ENCODE measurements at places on chromosomes 12 and 14. TPM values are rescaled to one million over a fixed set of nuclear protein-coding genes. Genes with fewer than 3 reads are reported as not detected.

- H3K27ac ChIP-seq = no peak overlapping the region
- no peaks in the 10 kb centered on the region for H3K27me3 ChIP-seq
- DNase-seq = no peak
- H3K4me1 ChIP-seq = no peaks in the 10 kb centered on the region
Observed at GRCh38 chr14:71183876-71184689, 276.8 kb downstream of the PCNX1 start.

The DNAJC22 gene
- total RNA-seq = 0.05 TPM

- H3K4me3 ChIP-seq = no peak overlapping the region
- no peaks in the 10 kb centered on the region for H3K36me3 ChIP-seq
- peaks cover 12% of the 10 kb centered on the region for H3K4me1 ChIP-seq
- H3K27ac ChIP-seq = no peak overlapping the region
- no peak for DNase-seq
Observed at GRCh38 chr12:10131111-10131690, 1.2 kb upstream of the CLEC7A start.

- no peak overlapping the region for H3K4me3 ChIP-seq
- no peak for DNase-seq
- no peaks in the 10 kb centered on the region for H3K4me1 ChIP-seq
Observed at GRCh38 chr12:25884024-25884919, 74.2 kb upstream of the RASSF8 start.

The GPN3 gene
- total RNA-seq = 21.6 TPM

GRCh38 chr12:12327802-12328201, 22.2 kb downstream of the MANSC1 start:
- no peak overlapping the region for H3K27ac ChIP-seq
- no peaks in the 10 kb centered on the region for H3K36me3 ChIP-seq
- no peak overlapping the region for H3K4me3 ChIP-seq
- peaks cover 15% of the 10 kb centered on the region for H3K27me3 ChIP-seq
- no peak for DNase-seq

Measured in activated CD4-positive, alpha-beta memory T cell treated with anti-CD3 and anti-CD28 coated beads, Interleukin-2, amount 10 ng/mL, durations not matched to agents 7 days and 5 days (primary cell).